Kidney capillary endothelial cell (primary cell): ENCODE measurements at places on chromosomes 3 and 15.

DNA sequence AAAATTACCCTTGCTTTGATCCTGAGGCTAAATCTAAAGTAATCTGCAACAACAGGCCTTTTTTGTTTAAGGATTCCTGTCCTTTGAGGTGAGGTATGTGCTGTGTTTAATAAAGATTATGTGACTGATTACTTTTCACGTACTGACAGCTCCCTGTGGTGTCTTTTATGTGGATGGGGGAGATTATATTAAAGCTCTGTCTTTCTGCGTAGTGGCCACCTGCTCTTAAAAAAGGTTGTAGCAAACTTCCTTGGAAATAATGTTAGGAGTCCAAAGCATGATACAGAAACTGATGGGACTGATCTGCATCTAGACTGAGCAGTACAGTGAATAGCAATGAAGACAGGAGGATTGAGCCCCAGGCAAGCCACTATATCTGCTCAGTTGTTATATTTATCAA lies 453.0 kb upstream of the GOLIM4 start:
- DNase-seq = no peak

GRCh38 chr15:77025083-77025901 lies 30.4 kb downstream of the PSTPIP1 start:
- no peak for DNase-seq

GRCh38 chr3:104566054-104566453 lies 800.7 kb upstream of the ALCAM start:
- DNase-seq = no peak

DNA sequence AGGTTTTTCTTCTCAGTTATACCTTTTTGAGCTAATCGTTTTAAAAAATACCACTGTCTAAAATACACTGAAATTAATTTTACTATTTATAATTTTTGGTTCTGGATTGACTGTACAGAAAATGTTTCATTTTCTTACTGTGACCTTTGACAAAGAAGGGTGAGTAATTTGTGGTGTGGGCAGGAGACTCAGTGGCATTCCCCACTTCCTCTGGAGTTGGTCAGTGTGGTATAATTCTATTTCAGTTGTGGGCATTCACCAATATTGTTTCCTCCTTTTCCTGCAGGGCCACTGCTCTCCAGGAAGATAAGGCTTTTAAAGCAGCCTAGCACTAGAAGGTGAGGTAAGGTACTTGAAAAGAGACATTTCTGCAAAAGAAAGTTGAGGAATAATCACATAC lies 6.5 kb downstream of the DAG1 start:
- DNase-seq = peak; percentile 69

GRCh38 chr3:134148534-134148933 lies 102.1 kb downstream of the RYK start:
- no peak for DNase-seq

DNA sequence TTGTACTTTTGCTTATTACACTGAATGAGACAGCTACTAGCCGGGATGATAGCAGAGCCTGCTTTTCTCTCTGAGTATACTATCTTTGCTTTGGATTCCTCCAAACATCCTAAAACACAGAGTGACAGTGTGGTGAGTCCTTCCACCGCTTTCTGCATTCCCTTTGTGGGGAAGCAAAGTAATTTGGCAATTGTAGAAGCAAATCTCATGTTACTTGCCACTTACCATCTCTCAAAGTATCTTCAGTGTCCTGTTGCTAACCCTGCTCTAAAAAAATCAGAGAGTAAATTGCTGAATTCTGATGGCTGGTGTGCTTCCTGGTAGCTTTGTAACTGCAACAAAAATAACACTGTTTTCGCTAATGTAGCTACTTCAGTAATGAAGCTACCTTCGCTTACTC lies 92.4 kb upstream of the LRRFIP2 start:
- no peak for DNase-seq

- no peak for DNase-seq
These were observed 494.9 kb upstream of the CCDC54 start for GRCh38 chr3:106882297-106882696.
